Thyroid gland (tissue), 4 donors: ENCODE measurements at places on chromosomes 12 and 14.
A peak's percentile ranks its signal among the peaks of the same experiment; 100 is the strongest.

DNA sequence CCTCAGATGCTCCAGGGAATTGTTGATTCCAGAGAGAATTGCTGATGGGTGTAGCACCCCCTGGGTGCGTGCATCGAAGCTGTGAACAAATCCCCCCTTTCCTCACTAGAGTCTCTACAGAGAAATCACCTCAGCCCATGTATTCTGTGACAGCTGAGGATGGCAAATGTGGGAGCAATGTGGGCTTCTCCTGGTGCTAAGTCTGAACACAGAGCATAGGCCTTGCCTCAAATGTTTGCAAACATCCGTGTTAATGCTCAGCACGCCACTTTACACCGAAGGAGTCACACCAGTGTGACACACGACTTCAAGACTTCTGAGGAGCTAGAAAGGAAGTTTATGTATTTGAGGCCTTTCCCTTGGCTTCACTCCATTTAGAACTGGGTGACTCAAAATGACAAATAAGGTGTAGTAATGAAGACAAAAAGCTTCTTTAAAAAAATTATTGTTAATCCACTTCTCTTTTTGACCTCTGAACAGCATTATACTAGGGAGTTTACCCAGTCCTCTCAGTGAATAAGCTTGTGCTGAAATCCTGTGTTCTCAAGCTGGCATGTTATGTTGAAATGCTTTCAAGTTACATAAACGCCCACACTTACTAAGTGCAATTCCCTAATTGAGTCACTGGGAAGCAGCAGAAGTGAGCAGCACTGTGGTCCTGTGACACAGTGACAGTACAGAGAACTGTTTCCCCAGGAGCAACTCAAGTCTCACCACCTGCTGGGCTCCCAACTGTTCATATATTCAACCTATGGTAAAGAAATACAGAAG is 92.9 kb downstream of the FAR2 start:
- DNase-seq: no peak

DNA sequence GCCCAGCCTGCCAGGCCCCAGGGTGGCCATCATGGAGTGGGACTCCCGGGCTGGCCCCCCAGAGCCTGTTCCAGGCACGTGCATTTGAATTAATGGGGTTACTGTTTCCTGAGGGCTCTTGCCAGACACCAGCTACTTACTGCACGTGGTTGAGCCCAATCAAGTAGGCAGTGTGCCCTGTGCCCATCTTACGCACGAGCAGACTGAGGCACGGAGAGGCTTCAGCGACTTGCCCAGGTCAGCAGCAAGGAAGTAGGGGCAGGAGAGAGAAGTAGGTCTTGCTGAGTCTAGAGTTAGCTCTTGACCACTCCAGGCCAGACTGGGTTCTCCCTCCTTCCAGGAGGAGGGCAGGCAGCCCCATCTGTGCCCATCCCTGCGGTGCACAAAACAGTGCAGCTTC is 67.7 kb downstream of the DIO3 start:
- DNase-seq: no peak

DNA sequence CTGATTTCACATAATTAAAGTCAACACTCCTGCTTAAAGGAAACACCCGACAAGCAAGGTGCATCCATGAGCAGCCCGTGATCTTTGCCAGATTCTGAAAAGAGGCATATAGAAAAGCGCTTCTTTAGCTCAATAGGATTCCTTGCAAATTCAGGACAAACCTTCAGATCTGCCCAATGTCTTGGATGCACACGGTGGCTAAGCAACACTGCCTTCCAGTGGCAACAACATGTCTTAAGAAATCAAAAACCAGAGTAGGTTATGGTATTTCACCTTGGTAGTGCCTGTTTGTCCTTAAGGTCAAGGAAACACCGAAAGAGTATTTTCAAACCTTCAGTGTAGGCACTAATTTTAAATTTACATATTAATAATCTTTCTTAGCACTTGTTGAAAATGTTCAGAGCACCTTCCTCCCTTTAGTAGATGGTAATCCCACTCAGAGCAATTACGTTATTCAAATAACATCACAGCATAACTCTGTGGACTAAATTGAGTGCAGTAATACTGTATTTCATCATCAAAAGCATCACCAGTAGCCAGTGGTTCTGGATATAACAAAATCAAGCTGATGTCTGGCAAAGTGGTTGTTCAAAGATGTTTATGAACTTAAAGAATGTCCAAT is 58.0 kb upstream of the CDKN3 start:
- peak; percentile 50 for DNase-seq

GRCh38 chr12:131063413-131063812 is 109.7 kb downstream of the ADGRD1 start:
- DNase-seq: peak; percentile 16

DNA sequence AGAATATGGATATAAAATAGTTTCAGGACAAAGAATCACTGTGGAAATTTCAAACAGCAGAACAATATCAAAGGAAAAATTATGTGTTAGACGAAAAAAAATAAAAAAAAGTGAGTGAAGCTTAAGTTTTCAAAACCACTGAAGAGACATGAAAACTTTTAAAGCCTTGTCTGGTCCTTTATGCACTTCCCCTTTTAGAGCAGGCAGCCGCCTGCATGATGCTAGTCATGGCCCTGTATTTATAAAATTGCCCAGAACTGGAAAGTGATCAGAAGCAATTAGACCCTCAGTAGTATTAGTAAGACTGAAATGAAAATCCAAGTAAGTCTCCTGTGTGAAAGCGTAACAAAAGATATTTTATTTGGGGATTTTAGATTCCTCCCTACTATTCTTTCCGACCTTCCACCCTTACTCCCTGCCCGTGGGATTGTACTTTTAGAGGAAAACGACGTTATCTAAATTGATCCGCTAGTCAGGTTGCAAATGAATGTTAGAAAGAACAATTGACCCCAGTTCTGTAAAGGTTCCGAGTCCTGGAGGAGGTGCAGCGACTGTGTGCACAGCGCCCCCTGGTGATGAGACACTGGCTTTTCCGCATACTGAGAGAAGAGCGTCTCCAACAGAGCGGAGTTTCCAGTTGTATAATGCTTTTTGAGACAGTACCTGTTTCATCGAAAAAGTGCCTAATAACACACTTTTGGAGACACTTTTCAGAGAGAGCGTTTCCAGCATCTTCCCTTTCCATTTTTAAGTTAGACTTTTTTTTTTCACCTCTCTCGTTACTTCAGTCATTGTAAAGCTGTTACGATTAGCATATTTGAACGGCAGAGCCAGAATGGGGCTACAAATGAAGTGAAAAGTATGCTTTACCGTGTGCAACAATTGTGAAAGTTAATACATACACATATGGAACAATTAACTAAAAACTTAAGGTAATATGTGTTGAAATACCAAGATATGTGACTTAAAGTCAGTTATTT is 12.4 kb downstream of the MGST1 start:
- peak; percentile 65 for DNase-seq

DNA sequence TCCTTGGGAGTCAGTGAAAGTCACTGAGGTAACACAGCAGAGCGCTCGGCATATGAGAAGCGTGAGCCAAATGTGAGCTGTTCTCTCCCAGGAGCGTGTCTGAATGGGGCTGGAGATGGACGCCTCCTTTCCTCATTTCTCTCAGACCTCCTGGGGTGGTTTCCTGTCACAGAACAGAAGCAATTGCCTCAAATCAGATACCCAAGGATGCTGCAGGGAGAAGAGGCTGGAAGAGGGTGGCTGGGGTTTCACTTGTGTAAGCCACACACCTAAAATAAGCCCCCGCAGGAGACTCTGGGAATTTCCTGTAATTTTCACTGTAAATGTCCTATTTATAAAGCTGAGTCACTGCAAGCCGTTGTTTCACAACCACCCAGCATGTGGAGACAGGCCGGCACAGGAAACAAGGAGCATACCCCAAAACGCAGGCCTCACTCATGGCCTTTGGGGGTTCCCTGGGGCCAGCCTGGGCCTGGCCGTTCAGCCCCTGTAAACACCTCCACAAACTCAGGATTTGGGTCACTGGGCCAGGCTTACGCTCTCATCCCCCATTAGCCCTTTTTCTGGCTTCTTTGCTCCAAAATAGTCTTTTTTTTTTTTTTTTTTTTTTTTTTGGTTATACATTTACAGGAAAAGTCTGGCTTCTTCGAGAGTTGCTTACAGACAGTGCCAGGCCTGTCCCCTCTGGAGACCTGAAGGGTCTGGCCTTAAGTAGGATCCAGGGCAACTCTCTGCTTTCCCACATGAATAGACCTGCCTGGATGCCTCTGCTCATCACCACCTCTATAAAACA is 55.3 kb downstream of the VCPKMT start:
- DNase-seq: no peak

DNA sequence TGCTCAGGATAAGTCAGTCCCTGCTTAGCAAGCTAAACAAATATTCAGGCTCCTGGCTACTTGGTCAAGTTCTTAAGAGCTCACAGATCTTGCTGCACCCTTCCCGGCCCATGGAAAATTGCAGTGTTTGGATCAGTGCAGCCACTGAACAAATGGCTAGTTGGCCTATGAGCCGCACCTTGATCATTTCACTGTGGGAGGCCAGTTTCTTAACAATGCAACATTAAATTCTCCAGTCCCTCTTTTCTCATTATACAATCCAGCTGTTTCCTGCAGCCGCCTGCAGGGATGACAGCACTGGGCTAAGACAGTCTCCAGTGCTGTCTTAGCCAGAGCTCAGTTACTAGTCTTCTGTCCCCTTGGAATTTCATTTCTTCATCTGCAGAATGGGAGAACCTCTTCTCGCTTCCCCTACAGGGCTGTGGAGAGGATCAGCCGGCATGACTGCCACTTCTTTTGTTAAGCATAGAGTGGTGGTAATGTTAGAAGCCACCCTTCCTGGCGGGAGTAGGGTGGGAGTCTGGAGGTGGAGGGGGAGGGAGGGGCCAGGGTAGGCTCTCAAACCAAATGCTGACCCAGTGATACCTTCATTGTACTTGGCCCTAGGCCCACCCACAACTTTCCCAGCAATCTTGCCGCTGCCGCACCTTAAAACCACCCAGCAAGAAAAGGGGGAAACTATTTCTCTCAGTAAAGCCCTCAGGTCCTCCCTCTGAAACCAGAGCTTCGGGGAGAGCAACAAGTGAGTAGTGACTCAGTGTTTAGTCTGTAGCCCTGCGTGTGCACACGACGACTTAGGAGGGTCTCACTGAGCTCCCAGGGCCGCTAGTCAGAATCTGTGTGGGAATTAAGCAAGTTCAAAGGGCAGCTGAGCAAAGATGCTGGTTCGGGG is 145.7 kb downstream of the NUAK1 start:
- no peak for DNase-seq

DNA sequence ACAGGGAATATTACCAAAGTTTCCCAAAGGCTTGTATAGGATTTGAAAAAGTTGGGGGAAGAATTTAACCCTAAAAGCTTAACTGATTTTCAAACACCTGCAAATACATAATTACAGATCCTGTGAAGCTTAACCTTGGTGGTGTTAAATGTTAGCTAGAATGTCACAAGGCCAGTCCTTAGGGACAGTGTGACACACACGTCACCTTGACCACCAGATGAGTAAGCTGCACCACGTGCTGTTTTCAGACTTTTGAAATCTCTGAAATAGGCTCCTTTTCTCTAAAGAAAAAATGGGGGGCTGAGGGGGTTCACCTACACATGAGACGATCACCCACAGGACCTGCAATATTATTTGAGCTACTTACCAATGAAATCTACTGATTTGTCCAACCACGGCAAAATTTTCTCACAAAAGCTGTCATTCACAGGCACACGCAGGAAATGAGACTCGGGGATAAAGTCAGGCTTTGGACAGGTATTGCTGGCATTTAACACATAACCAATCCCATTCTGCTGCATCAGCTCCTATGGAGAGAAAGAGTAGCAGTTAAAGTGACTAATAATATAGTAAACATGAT is 75.9 kb downstream of the DUSP16 start:
- DNase-seq: no peak

- DNase-seq: no peak
Observed at GRCh38 chr14:33206981-33207380, 268.3 kb downstream of the NPAS3 start.

GRCh38 chr14:42556551-42556950 is 949.9 kb downstream of the LRFN5 start:
- DNase-seq: no peak

- DNase-seq: no peak
Observed at GRCh38 chr12:67504026-67504425, 144.5 kb upstream of the DYRK2 start.

DNA sequence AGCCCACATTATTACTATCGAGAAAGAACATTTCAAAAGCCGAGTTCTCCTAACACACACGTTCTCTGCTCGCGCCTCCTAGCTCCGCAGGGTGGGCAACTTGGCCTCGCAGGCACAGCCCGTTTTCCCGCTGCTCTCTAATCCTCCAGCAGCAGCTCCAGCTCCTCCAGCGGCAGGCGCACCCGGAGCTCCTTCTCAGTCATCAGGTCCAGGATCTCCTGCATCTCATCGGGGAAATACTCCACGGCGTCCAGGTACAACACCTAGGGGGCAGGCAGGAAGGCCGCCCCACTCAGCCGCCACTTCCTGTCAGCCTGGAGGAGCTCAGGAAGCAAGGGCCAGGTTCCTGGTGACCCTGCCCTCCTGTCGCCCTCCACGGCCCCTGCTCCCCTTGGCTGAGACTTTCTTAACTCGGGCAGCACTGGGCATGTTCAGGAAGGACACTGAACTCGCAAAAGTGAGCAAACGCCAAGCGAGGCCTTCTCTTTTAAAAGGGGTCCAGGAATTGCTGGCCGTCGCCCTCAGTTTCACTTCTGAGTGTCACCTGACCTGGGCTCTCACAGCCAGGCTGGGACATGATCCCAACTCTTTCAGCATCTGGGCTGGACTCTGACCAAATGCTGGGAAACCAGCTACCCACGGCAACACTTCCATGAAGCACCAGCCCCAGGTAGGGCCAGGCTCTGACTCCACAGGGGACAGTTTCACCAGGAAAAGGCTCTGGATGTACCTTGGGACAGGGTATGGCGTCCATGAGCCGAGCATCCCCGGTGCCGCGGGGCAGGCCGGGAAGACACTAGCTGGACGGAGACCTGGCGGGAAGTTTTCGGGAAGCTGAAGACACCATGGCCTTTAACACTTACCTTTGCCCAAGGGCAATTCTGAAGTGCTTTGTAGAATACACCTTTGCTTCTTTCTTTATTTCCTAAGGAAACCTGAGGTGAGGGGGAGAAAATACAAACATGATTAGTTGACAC is 22.1 kb downstream of the PSMC1 start:
- no peak for DNase-seq

GRCh38 chr12:85156569-85156968 is 120.4 kb downstream of the LRRIQ1 start:
- DNase-seq: no peak

- DNase-seq: no peak
Observed at GRCh38 chr14:24681056-24681455, 47.1 kb upstream of the GZMB start.
